ENCODE measurements at places on chromosomes 13 and 19.

DNA sequence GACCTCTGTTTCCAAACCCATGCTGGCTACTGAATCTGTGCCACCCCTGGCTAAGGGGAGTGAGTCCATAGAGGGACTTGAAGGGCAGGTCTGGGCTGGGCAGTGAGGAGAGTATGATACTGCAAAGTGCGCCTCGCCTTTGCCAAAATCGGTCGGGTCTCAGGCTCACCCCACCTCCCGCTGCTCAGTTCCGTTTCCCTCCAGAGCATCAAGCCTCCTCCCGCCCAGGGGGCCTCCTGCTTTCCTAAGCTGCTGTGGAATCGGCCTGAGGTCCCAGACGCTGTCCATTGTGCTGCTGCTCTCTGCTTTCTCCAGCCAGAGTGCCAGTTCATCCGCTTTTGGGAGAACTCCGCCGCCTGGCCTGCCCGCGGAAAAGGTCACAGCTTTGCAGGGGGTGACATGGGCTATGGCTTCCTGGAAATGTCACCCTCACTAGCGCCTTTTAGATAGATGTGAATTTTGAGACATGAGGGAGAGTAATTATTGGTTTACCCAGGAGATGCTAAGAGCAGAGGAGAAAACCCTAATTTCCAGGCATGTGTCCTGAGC lies 1418.4 kb downstream of the UQCRFS1 start:
- DNase-seq: peak; percentile 36

DNA sequence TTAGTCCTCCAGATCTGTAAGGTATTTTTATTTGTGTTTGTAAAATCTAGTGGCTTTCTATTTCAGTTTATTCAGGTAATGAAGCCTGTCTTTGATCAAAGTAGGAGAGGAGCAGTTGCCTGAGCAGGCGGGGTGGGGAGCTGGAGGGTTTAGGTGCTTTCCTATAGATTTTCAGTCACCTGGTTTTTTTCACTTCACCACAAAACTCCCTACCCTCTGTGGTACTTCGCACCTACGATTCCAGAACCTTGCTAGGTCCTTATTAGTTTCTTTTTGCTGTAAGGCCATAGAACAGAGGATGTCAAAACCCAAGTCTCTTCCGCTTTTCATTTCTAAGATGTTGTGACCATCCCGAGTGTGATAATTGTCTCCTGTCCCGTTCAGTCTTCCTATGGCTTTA lies 26.6 kb downstream of the SLAIN1 start:
- DNase-seq: no peak

DNA sequence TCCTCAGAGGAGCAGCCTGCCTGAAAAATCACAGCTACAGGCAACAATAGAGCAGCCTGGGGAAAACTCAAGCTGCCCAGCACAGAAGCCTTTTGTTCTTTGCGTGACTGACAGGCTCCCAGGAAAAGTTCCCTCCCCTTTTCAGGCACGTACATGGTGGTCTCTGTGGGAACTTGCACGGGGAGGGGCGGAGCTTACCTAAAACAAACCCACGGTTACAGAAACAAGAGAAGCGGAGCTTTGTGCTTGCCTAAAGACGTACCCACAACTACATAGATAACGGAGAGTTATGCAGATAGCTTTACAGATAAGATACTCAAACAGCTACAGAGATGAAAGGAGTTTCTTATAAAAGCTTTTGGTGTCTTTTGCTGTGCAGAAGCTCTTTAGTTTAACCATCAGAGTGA lies 11.4 kb downstream of the ETFB start:
- DNase-seq: peak; percentile 79

- no peak for DNase-seq
Measured at GRCh38 chr13:77434289-77434688, 101.2 kb upstream of the SCEL start.

Measured in tongue (tissue), 3 donors.